GM23248 (cell line): ENCODE measurements at places on chromosomes 16 and 17. TPM values are rescaled to one million over a fixed set of nuclear protein-coding genes. Genes with fewer than 3 reads are reported as not detected.

The NAE1 gene
- total RNA-seq: 92.5 and 106 TPM in 2 replicates

The IRX3 gene
- total RNA-seq: 9.2 and 15.6 TPM in 2 replicates

The FBXW10 gene
- 0.11 and 0.25 TPM in 2 replicates for total RNA-seq

DNA sequence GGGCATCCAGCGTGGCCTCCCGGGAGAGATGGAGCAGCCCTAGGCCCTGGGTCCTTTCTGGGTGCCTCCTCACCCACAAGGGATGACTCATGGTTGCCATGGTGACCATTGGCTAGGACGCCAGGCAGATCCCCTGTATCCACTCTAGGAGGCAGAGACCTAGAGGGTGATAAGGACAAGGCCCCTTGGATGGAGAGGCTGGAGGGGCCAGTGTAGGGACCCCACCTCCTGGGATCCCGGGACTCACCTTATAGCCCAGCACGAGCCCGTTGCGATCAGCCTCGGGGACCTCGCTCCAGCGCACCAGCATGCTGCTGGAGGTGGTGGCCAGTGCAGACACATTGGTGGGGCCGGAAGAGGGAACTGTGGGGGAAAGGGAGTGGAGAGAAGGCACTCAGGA, 82.2 kb upstream of the CDC42EP4 start:
- DNase-seq: peak; percentile 26

DNA sequence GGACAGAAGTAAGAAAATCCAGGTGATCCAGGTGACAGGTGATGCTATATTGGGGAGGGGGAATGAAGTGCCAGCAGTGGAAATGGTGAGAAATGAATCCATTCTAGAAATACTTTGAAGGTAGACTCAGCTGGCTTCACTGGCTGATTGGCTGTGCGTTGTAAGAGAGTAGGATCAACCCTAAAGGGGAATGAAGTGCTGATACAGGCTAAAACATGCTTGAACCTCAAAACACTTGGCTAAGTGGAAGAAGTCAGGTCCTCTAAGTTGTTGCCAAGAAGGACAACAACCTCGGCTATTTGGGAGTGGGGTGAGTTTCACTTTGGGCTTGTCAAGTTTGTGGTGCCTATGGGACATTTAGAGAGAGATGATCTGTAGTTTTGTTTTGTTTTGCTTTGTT, 24.1 kb upstream of the SCNN1B start:
- no peak for DNase-seq

DNA sequence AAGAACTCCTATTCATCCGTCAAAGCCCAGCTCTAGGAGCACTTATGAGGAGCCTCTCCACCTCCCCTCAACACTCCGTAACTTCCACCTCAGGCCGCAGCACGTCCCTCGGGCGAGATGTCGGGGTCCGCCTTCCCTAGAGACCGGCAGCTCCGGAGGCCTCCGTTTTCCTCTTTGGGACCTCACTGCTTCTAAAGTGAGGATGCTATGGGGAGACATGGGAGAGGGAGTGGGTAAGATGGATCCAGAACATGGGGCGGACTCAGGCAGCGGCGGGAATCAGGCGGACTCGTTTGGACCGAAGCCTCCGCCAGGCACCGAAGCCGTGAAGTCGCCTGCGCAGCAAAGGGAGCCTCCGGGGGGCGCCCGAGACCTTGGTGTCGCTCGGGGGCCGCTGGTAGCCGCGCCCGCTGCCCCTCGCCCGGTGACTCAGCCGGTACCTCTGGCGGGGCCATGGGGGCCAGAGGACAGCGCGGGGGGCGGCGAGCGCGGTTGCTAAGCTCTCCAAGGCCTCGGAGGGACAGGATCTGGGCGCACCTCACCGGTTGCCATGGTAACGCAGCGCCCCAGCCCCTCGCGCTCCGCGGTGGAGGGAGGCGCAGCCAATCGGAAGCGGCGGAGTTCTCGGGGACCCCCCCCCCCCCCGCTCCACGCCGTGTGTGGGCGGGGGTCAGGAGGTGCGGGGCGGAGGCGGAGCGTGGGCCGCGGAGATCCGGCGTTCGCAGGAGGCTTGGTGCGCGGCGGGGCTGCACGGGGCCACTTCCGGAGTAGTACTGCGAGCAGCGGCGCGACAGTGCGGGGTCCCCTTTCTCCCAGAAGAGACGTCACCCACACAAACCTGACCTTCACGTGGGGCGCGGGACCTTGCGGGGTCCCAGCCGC, 1.3 kb upstream of the HIC1 start:
- DNase-seq: peak; percentile 91

- no peak for DNase-seq
Observed at GRCh38 chr17:71919186-71919585, 201.6 kb upstream of the SOX9 start.

DNA sequence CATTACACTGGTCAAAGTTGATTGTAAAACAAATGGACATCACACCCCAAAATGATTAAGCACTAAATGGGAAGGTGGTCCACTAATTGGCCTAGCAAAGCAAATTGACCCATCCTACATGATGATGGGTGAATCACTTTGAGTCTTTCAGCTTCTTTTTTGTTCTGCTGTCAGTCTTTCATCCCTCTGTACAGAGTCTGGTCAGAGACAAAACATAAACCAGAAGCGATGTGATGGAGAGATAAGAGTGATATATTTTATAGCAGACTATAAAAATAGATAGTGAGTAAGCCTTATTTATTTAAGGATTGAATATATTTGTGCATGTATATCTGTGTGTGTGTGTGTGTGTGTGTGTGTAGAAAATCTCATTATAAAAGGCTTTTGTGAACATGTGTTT, 618.4 kb upstream of the SOX9 start:
- no peak for DNase-seq

DNA sequence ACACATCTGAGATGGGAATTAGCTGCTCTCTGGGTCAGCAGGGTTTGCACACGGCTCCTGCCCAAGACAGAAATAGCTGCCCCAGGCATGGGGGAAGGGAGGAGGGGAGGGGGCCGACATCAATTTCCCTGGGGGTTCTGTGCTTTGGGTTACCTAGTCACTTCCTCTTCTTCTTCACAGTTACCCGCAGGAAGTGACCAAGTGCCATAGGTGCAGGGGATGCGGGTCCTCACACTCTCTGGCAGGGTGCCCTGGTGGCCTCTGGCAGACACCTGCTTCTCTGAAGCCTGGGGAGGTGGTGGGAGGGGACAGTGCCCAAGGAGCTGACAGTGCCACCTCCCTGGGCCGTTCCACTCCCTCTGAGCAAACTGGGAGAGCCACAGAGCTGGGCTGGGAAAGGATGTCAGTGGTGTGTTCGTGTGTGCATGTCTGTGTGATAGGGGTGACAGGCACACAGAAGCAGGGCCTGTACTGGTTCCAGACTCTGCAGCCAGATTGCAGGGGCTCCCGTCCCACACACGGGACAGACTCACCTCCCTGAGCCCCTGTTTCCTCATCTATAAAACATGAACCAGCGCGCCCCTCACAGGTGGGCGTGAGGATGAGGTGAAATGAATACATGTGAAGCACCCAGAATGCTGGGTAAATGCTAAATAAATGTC, 18.2 kb downstream of the SCN4A start:
- no peak for DNase-seq

DNA sequence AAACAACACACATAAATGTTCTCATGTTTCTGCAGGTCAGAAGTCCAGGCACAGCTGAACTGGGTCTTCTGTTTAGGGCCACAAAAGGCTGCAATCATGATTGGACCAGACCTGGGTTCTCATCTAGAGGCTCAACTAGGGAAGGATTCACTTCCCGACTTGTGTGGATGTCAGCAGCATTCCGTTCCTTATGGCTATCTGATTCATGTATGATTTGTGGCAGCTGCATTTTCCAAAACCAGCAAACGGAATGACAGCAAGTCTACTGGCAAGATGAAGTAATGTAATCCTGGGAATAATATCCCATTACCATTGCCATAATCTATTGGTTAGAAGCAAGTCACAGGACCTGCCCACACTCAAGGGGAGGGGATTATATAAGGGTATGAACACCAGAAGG, 22.1 kb downstream of the CEP112 start:
- DNase-seq: no peak
